ENCODE measurements at places on chromosomes 4 and X. TPM values are rescaled to one million over a fixed set of nuclear protein-coding genes. Genes with fewer than 3 reads are reported as not detected.
A peak's percentile ranks its signal among the peaks of the same experiment; 100 is the strongest.

STBD1 gene
- total RNA-seq, result 2.1 TPM

GRCh38 chr4:173211222-173211621, 42.6 kb downstream of the GALNT7 start:
- DNase-seq, result no peak
- no peaks in the 10 kb centered on the region for H3K27me3 ChIP-seq
- no peak overlapping the region for H3K27ac ChIP-seq
- no peaks in the 10 kb centered on the region for H3K36me3 ChIP-seq

TEX13D gene
- total RNA-seq, result not detected

RNF150 gene
- total RNA-seq, result 0.23 TPM

DNA sequence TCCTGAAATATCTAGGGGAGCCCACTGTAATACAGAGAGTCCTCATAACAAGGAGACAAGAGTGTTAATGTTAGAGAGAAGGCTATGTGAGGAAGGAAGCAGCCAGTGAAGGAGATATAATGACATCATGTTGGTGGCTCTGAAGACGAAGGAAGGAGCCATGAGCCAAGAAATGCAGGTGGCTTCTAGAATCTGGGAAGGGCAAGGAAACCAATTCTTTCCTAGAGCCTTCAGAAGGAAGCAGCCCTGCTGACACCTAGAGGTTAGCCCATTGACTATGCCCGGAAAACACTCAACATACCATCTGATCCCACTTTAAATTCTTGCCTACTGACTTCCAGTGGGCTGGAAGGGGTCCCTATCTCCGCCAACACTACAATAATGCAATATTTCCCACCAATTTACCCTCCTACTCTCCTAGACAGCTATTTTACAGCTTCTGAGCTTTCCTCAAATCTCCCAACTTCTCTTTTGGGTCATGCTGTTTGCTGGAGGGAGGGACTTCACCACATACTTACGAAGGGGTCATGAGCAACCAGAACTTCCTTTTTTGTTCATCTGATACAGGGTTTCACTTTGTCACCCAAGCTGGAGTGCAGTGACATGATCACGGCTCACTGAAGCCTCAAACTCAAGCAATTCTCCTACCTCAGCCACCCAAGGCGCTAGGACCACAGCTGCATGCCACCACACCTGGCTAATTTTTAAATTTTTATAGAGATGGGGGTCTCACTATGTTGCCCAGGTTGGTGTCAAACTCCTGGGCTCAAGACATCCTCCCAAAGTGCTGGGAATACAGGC, 25.2 kb upstream of the G3BP2 start:
- no peaks in the 10 kb centered on the region for H3K4me1 ChIP-seq
- no peaks in the 10 kb centered on the region for H3K36me3 ChIP-seq
- no peak overlapping the region for H3K4me3 ChIP-seq
- no peak for DNase-seq
- H3K27me3 ChIP-seq, result no peaks in the 10 kb centered on the region

DNA sequence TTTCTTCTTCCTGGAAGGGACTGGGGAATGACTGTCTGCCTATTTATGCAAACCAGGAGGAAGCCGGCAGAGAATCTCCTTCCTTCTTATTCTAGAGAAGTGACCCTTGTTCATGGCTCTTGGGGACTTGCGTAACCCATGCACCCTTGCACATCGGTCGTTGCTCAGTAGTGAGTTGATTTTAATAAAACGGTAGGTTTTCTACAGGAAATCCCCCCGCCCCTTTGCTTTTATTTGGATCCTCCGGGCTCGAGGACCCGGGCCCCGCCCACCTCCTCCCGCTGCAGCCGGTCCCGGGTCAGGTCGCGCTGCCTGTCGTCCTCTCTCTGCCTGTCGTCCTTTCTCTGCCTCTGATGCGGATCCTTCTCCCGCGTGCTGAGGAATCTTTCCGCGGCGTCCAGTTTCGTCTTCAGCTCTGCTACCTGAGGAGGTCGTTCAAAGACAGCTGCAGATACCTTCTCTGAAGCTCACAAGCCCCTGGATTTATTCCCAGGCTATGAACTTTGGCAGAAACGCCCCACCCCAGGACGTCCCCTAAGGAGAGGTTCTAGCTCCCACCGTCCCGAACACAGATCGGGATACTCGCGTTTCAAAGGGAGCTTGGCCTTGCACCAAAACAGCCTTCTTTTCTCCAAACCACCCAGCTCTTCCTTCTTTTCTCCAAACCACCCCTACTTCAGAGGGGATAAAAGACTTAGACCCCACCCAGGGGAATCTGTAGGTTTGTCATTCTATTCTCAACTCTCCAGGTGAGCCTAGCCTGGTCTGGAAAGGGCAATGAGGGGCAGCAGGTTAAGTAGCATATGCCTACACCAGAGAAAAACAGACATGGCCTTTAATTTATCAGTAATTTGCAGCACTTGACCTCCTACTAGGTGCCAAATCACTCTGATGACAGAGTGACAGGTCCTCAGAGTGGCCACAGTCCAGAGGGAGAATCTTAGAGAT, 7.0 kb downstream of the TNIP3 start:
- no peaks in the 10 kb centered on the region for H3K36me3 ChIP-seq
- H3K4me3 ChIP-seq, result peak overlapping the region; percentile 67
- no peak for DNase-seq

- no peaks in the 10 kb centered on the region for H3K36me3 ChIP-seq
- DNase-seq, result no peak
- no peaks in the 10 kb centered on the region for H3K4me1 ChIP-seq
- H3K27ac ChIP-seq, result no peak overlapping the region
- H3K27me3 ChIP-seq, result no peaks in the 10 kb centered on the region
Measured at GRCh38 chrX:13418126-13419097, 98.6 kb upstream of the ATXN3L start.
